ENCODE measurements at places on chromosomes 2 and 18.

DNA sequence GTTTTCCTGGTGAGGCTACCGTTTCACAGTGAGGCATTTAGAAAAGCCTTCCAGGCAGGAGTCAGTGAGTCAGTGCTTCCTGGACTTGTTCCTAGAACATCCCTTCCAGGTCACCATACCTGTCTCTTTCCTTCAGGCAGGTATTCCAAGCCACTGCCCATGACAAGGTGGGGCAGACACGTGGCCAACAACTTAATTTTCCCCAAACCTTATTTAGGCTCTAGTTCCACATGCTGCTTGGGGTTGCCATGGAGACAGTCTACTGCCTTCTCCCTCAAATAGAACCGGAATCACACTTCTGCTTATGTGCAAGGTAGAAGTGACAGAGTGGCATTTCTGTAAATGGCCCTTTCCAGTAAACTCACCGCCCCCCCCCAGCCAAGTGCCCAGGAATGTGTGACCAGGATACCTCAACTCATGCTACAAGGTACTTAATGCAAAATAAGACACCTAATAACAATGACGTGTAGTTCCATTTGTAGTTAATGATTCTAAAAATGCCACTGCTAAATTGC, 258.3 kb downstream of the PRKCE start:
- DNase-seq: no peak

DNA sequence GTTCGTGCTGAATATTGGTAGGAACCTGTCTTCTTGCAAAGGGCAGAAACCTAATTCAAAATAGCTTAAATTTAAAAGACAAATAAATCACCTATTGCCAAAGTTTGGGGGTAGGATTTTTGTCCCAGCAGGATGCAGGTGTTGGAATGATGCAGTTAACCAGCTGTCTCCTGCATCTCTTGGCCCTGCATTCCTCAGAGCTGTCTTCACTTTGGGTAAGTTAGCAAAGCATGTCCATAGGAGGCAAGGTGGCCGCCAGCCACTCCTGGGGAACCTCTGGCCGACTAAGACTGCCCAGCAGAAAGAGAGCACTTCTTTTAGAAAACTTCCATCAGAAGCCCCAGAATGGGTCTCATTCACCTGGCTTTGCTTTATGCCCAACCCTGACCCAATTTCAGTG, 20.5 kb upstream of the NYAP2 start:
- no peak for DNase-seq

GRCh38 chr18:46167971-46168370, 63.8 kb downstream of the HAUS1 start:
- no peak for DNase-seq

- DNase-seq: peak; percentile 83
Observed at GRCh38 chr2:96146153-96146880, 1.1 kb upstream of the DUSP2 start.

- DNase-seq: no peak
Observed at GRCh38 chr2:189439342-189439741, 1.9 kb upstream of the WDR75 start.

DNA sequence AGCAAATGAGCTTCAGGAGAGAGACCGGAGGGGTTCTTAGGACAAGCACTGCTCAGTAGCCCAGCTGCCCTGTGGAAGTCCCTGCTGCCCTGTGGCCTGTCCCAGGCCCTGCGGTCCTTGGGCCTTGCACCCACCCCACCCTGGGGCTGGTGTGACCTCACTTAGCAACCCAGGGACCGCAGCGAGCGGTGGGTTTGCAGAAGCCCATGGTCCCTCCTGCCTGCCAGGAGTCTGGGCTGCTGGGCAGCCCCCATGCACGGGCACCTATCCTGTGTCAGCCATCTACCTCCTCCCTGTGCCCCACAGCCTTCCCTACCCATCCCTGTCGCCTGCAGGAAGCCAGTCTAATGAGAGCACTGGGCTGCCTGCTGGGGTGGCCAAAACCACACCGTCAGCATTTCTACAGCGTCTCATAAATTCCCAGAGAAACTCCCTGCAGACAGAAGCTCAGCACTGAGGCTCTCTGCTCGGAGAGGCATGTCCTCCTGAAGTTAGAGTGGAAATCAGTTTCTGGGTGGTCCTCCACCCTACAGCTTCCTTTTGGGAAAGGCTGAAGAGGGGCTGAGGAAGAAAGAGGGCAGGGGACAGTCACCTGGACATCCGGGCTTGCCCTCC, 231.1 kb upstream of the HS6ST1 start:
- DNase-seq: no peak

DNA sequence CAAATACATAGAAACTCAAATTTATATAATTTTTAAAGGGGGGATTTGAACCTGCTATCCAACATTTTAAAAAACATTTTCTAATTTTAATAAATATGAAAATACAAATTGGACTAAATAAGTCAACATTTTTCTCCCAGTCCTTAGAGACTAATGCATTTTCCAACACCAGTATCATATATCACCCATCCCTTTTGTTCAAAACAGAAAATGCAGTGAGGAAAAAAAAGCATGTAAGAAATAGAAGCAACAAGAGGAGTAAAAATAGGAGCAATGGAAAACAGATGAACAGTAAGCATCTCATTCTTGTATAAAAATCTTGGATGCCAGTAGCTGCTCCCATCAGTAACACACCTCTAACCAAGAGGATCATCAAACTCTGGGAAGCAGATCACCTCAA, 25.5 kb downstream of the KLF7 start:
- no peak for DNase-seq

GRCh38 chr18:3649633-3650426, 199.9 kb downstream of the TGIF1 start:
- DNase-seq: no peak

GRCh38 chr2:174888146-174888545, 117.0 kb downstream of the CHN1 start:
- DNase-seq: no peak

DNA sequence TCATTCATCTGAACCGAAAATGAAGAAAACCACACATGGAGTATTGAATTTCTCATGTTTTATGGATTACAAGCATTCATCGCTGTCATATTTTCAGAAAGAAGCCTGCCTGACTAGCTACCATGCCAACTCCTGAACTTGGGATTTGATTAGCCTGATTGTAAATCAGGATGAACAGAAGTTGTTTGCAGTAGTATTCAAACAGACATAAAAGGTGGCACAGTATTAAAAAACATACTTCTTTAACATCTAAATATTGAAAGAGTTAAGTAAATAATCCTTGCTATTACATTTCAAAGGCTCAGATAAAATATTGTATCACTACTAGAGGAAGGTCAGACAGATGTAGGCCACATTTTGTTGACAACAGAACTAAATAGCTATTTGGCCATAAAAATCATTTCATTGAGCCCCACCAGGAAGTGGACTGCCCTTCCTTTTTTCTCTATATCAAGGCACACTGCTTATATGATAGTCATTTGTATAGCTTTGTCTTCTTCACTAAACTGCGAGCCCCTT, 21.6 kb downstream of the SLC38A11 start:
- no peak for DNase-seq

DNA sequence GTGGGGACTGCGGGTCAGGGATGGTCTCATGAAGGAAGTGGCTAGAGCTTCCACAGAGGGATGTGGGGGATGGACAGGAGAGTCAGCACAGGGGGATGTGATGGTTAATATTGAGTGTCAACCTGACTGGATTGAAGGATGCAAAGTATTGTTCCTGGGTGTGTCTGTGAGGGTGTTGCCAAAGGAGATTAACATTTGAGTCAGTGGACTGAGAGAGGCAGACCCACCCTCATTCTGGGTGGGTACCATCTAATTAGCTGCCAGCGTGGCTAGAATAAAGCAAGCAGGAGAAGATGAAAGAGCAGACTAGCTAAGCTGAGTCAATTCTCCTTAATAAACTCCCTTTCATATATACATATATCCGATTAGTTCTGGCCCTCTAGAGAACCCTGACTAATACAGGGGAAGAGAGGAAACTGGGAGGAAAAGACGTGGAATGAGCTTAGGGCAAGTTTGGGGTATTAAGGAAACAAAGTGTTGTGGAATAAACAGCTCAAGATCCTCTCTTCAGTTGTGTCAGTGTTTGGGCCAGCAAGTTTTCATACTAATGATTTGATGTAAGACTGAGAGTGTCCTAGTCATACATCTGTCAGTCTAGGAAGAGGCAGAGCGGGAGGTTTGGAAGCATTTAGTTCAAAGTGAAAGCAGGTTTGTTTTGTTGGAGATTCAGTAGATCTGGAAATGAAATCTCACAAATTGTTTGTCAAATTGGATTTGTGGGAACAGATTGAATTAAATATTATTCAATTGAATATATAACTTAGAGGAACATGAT, 135.2 kb upstream of the NT5C1B start:
- DNase-seq: no peak

GRCh38 chr2:128604045-128604444, 285.4 kb upstream of the HS6ST1 start:
- DNase-seq: no peak

DNA sequence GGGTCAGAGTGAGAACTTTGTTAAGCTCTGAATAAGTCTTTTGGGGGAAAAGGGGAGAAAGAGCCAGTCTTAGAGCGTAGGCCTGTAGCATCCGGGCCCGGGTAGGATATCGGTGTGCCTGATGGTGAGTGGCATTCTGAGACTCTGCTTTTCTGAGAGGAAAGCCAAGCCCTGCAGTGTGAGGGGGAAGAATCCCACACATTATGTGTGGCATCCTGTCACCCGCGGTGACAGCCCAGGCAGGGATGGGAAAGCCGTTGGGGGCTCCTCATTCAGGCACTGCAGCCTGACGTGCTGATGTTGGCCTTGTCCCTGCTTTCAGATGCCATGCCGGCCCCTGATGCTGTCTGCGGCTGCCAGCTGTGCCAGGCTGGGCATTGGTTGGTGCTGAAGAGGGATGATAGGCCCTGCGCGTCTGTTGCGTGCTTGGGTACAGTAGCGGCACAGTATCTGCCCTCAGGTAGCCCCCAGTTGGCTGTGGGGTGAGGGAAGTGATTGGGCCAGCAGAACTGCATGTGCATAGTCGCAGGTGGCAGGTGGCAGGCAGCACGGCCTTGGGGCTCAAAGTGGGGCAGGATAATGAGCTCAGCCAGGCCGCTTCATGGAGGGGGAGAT, 37.6 kb downstream of the GLI2 start:
- no peak for DNase-seq

DNA sequence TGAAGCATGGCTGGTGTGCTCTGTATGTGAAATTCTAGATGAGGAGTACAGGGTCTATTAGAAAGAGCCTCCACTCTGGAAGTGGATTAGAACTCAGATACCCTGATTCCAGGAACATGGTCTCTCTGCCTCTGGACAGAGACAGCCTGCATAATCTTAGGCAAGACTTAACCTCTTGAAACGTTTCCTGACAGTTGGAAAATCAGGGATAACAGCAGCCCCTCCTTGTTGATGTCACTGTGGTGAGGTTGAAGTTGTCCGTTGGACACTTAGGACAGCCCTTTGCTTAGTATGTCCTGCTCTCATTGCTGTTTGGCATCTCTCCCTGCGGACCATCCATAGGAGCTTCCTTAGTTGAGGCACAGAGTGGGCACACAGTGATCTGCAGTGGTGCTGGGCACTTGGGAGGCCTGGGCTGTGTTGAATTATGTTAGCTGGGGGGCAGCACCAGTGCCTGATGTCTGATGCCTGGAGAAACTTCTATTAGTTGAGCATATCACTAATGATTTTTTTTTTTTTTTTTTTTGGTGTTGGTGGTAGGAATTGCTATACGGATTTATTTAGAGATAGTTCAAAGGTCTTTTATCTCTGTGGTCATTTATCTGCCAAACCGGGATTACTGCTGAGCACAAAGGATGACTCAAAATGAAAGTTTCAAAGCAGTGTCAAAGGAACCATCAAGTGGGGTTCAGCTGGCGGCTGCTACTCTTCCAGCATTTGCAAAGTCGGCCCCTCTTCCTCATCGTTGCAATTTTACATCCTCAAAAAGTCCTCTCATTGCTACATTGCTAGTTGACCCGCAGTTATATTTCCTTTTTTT, 28.8 kb downstream of the SETBP1 start:
- DNase-seq: no peak

DNA sequence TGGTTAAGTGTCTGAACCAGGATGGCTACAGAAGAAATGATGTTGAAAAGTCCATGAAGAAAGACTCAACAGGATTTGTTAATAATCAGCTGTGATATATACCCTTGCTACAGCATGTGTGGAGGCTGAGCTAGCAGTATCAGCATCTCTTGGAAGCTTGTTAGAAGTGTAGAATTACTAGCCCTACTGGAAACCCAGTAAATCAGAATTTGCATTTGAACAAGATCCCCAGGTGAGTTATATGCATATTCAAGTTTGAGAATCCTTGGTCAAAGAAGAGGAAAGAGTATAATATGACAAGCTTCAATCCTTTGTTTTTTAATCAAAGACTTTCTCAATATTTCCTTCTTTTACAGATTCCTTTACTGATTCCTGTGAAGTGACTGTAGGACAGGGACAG, 109.0 kb upstream of the KCNJ3 start:
- no peak for DNase-seq

GRCh38 chr2:121828281-121828731, 72.9 kb downstream of the TSN start:
- DNase-seq: no peak
